ENCODE measurements at places on chromosomes 1 and 21.

GRCh38 chr1:218209351-218209861, 75.7 kb upstream of the RRP15 start:
- no peak for DNase-seq

GRCh38 chr1:178652506-178653490, 72.2 kb upstream of the RALGPS2 start:
- no peak for DNase-seq

DNA sequence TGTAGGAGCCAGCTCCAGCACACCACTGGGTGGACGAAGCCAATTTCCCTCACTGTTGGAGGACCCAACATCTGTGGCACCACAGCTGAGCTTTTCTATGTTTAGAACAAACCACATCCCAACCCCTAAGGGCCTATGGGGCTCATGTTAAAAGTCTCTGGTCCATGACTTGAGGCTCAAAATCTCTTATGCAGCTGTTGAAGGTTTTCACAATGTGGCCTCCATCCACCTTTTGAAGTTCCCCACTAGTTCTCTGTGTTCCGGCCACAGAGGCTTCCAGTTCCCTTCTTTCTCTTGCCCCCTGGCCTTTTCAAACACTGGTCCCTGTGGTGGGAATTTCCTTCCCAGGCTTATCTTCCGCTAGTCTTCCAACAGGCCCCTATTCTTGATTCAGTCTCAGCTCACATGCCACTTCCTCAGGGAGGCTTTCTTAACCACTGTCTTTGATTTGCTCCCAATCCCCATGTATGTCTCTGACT, 3.9 kb upstream of the IFNLR1 start:
- DNase-seq, result no peak

DNA sequence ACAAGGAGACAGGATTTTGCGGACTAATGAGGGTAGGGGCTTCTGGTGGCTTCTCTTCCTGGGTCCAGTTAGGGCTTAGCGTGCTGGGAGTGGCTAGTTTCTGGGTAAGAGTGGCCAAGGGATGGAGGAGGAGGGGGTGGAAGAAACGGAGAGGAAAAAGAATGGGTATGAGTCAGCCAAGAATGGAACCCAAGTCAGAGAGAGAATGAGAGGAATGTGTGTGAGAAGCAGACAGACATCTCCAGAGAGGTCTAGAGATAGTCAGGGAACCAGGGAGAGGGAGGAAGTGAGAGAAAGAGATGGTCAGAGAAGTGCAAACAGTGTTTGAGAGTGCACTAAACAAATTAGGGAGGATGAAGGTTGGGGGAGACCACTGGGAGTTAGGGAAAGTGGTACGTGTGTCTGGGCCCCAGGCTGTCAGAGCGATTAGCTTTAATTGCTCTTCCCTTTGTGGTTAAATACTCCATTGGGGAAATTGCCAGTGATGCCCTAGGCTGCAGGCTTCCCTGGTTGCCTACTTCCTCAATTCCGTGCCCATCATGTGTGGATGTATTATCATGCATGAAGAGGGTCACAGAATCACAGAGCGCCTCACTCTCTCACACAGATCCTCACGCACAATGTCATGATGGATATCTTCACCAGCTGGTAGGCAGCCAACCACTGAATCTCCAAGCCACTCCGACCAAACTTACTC, 1.4 kb downstream of the PEA15 start:
- no peak for DNase-seq

DNA sequence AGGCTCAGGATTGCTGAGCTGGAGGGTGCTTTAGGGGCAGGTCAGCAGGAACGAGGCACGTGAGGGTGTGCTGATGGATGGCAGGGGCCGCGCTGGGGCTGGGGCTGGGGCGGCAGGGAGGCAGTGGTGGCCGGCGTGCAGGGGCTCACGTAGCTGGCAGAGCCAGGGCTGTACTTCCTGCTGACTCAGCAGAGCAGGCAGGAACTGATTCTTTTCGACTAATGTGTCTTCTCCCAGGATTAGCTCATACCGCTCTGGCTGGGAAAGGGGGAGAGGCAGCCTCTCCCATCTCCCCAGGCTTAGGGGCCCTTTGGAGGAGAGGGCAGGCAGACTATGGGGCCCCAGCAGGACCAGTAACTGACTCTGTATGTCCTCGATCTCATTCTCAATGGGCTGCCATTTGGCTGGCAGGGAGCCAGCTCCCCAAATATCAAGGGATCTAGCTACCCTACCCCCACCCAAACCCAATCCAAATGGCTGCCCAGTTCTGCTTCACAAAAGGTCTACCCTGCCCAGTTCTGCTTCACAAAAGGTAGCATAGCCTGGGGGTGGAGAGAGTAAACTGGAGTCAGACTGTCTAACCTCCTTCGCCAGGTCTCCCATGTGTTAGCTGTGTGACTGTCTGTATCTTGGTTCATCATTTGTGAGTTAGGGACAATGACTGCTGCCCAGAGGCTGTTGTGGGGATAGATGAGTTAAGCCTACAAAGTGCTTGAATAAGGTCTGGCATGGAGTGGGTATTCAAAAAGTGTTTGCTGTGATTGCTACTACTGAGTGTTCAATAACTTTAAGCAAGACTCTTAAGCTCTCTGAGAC, 100.1 kb upstream of the SLC2A1 start:
- no peak for DNase-seq

GRCh38 chr21:23939369-23940065, 1667.8 kb downstream of the MRPL39 start:
- DNase-seq, result no peak

GRCh38 chr1:65147424-65148177, 402 bp upstream of the AK4 start:
- DNase-seq, result peak; percentile 49

- DNase-seq, result no peak
Measured at GRCh38 chr1:14578156-14578555, 20.3 kb upstream of the KAZN start.

GRCh38 chr1:172421974-172422604, 1.6 kb downstream of the C1orf105 start:
- DNase-seq, result no peak

DNA sequence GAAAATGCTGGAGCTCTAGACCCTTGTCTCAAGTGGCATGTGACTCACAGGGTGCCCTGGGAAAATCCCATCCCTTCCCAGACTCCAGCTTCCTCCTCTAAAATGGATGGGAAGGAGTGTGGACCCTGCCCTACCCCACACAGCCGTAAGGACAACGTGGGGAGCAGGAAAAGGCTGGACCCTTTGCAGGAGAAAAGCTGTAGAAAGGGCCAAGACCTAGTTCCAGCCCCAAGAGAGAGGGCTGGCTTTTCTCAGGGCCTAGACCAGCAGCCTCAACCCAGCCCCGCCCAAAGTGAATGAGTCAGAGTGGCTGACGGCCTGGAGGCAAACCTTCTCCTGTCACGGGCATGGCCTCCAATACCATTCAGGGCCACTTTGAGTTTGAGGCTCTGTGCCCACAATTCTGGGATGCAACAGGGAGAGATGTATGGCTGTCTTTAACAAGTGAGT, 1.1 kb downstream of the LAMB3 start:
- DNase-seq, result peak; percentile 37

DNA sequence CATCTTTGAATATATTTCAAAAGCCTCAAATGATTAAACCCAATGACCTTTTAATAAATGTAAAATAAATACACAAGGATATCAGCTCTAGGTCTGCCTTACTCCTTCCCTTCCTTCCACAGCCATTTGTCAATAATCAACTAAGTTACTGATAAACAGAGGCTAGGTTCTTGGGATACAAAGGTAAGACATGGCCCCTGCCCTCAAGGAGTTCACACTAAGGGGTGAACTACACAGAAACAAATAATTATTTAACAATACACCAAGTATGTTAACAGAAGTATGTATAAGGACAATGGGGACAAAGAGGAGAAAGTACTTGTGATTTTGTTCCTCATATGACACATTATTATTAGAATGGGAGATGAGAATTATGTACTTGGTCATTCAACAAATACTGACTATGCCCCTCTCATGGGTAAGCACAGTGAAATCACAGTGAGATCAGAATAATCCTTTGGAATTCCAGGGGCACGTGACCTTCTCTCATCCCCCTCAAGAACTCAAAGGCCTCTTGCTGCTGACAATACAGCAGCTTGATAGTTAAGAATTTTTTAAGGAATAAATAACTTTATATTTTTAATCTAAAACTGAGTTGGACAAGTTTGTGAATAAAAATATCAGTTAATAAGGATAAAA, 40.2 kb downstream of the ATP1B1 start:
- DNase-seq, result no peak

- no peak for DNase-seq
Measured at GRCh38 chr1:61638911-61639605, 85.9 kb downstream of the TM2D1 start.

DNA sequence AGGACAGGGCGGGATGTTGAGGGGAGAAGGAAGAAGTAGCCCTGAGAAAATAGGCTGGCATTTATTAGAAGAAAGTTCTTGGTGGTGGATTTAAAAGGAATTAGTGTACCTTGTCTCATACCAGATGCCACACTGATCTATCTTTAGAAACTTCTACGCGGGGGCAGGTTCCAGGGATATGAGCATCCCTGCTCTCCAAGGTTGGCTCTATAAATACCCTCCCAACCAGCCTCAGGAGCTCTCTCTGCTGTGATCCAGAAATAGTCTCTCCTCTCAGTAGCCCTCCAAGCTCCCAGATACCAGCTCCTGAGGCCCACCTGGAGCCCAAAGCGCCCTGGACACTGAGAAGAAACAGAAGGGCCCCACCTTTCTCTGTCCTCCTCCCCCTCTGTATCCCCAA, 128.3 kb upstream of the TNR start:
- no peak for DNase-seq

GRCh38 chr1:2548068-2548589, 8.0 kb upstream of the TNFRSF14 start:
- DNase-seq, result no peak

DNA sequence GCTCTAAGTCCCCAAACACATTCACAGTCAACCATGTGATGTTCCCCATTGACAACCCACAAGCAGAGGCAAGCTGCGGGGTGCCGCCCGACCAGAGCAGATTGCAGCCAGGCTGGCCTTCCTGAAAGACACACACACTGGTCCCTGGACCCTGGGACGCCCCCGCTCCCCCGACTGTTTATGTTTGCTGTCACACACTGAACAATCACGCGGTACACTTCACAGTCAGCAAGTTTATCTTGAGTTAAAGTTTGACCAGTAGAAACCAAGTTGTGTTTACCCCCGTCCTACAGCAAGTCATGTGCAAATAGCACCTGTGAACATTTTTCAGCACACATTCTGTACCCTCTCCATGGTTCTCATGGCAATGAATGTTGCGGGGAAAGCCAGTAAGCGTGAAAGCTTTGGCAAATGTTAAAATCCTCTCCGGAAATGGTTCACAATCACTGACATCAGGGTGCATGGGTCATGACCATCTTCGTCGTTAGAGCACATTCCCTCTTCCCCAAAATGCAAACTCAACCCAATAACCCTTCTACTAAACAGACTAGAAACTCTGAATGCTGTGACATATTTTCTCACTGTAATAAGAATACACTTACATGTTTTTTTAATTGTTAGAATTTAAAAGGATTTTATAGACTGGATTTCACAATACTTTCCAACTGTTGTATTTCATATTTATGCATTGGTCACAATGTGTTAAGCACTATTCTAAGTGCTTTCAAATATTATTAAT, 33.3 kb upstream of the IRF2BP2 start:
- no peak for DNase-seq

GRCh38 chr1:164804366-164804765, 245.4 kb downstream of the PBX1 start:
- no peak for DNase-seq

DNA sequence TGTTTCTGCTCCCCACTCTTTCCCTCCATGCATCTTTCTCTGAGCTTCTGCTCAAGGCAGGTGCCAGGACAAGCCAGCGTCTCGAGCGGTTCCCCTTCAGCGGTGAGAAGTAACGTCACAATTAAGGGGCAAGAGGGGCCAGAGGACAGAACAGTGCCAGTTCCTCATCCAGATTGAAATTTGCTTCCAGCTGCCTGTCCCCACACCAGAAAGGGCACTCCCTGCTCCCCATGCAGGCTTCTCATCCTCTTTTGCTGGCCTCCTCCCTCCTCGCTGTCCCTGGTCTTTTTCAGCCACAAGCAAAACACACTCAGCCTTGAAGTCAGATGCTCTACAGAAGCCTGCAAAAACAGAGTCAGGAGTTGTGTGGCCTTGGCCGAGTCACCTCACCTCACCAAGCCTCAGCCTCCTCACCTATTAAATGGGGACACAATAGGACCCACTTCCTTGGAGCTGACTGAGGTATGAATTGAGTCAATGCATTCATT, 35.0 kb upstream of the ECE1 start:
- no peak for DNase-seq

DNA sequence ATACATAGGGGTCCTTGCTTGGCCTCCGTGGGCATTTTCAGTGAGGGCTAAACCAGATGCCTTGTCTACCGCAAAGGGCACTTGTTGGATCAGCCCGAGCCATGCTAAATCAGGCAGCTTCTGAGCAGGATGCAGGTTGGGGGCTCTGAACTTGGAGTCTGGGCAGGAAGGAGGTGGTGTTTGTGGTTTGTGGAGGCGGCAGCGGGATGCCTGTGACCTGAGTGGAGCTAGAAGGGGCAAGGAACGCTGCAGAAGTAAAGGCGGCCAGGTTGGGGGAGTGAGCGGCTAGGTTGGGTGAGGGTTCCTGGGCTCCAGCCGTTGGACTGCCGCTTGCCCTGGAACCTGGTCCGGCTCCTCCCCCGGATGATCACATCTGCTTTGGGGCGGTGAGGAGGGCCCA, 183.9 kb downstream of the CAMTA1 start:
- DNase-seq, result no peak

- DNase-seq, result no peak
Measured at GRCh38 chr1:155968670-155969069, 9.7 kb downstream of the ARHGEF2 start.

DNA sequence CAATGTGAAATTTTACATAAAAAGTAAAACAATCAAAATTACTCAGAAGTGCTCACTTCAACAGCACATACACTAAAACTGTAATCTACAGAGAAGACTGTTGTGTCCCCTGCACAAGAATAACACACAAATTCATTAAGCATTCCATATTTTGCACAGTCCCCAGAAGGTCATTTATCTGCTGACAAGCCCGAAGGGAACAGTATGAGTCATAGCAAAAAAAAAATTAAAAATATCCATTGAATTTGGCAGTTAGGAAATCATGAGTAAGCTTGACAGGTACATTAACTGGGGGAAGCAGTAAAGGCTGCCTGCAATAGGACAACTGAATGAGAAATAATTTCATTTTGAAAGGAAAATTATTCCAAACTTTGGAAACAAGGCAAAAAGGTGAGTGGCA, 3.3 kb upstream of the CACYBP start:
- DNase-seq, result no peak

- DNase-seq, result no peak
Measured at GRCh38 chr1:112790920-112791722, 76.0 kb upstream of the PPM1J start.

- no peak for DNase-seq
Measured at GRCh38 chr1:174169342-174169741, 10.0 kb downstream of the RABGAP1L start.

DNA sequence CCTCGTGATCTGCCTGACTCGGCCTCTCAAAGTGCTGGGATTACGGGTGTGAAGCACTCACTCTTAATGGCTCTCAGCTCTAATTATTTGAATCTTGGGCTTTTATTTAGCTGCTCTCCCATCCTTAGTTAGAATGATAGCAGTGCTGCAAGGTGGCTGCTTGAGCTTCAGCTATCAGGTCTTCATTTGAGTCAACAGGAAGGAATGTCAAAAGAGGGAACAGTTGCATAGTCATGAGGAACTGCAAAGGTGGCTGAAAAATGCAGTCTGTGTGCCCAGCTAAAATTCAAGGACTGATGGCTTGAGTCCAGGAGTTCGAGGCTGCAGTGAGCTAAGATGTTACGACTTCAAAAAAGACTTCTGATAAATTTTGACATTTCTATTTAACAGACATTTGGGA, 55.6 kb downstream of the UCK2 start:
- no peak for DNase-seq

GRCh38 chr1:208766832-208767231, 522.6 kb upstream of the PLXNA2 start:
- DNase-seq, result no peak

GRCh38 chr1:151713044-151713443, 3.6 kb downstream of the CELF3 start:
- DNase-seq, result no peak

All from stimulated activated CD4-positive, alpha-beta T cell treated with anti-CD3 and anti-CD28 coated beads, Interleukin-1b, Interleukin-23, amount 100 ng/mL, for 24 hours (primary cell).